Ovary (tissue), 10 donors: ENCODE measurements at places on chromosomes 7 and 10. TPM values are rescaled to one million over a fixed set of nuclear protein-coding genes. Genes with fewer than 3 reads are reported as not detected.

SRRM3 gene
- 13.4 TPM for total RNA-seq

DNA sequence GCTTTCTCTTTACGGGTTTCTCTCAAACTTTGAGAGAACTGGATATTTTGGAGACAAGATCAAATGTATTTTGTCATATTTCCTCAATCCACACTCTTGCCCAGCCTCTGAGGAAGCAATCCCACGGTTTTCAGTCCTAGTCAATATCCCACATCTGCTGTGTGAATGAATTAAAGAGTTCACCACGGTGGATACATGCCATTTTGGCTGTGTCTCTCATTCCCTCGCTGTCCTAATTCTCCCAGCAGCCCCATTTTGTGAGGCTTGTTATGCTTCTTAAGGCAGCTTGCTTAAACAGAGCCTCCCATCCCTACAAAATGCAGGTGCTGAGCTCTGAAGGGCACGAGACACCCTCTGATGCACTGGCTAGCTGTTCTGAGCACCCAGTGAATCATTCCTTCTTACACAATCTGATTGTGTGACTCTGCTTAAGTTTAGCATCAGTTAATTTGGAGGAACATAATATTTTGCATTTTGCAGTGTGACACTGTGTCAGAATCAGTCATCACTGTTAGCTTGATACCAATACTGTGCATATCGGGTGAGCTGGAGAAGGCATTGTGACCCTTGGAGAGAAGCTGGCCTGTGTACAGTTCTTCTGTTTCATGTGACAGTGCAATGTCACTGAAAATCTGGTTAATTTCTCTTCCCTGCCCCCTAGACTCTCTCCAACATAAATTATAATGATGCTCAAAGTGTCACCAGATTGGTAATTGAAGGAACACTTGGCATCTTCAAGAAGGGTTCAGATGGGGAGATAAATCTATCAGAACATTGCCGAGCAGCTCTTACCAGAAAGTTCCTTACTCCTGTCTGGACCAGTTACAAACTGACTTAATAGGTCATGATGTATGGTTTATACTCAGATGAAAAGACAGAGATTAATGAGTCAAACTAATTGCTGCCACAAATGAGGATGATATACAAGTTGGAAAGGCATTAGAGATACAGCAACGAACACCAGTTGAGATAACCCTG lies 103.7 kb upstream of the AOAH start:
- DNase-seq, result no peak
- H3K4me1 ChIP-seq, result no peaks in the 10 kb centered on the region
- H3K4me3 ChIP-seq, result no peak overlapping the region
- no peak overlapping the region for H3K27ac ChIP-seq
- no peaks in the 10 kb centered on the region for H3K36me3 ChIP-seq

GRCh38 chr10:52762088-52762487 lies 10.5 kb downstream of the MBL2 start:
- H3K27ac ChIP-seq, result no peak overlapping the region
- no peaks in the 10 kb centered on the region for H3K4me1 ChIP-seq
- no peak for DNase-seq
- no peaks in the 10 kb centered on the region for H3K27me3 ChIP-seq
- H3K4me3 ChIP-seq, result no peak overlapping the region

DNA sequence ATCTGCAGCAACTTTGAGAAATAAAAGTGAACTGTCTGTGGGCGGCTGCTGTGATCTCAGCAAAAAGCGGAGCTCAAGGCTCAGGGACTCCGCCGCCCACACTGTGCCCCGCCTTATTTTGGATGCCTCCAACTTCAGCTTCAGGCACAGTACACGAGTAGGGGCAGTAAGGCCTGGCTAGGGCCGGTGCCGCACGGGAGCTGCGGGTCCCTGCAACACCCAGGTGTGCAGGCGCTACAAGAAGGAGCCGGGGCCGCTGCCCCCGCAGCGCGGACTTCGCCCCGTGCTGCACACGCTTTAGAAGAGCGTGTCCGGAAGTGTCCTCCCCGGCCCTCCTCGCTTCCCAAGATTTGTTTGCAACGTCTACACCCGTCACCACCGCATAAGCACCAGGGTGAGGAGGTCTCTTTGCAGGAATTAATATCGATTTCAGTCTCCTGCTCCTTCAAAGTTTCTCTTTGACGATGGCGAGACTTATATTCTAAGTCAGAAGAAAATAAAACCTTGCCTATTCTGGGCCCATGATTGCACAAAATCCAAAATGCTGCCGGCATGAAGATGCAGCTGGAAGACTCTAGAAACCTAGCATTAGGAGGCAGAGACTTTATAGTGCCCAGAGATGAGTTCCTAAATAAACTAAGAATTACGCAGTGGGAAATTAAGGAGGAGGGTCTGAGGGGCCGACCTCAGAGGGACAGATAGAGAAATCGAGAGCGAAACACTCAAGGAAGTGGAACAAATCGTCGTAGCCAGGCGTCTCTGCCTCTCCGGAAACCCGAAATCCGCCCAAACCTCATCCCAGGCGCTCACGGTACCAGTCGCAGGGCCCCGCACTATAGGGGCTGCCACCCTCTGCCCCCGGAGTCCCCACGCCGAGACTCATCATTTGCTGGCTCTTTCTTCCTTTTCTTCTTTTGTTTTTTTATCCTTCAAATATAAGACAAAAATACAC lies 6.4 kb downstream of the VAX1 start:
- H3K4me3 ChIP-seq, result no peak overlapping the region
- no peaks in the 10 kb centered on the region for H3K36me3 ChIP-seq
- H3K27ac ChIP-seq, result no peak overlapping the region

DNA sequence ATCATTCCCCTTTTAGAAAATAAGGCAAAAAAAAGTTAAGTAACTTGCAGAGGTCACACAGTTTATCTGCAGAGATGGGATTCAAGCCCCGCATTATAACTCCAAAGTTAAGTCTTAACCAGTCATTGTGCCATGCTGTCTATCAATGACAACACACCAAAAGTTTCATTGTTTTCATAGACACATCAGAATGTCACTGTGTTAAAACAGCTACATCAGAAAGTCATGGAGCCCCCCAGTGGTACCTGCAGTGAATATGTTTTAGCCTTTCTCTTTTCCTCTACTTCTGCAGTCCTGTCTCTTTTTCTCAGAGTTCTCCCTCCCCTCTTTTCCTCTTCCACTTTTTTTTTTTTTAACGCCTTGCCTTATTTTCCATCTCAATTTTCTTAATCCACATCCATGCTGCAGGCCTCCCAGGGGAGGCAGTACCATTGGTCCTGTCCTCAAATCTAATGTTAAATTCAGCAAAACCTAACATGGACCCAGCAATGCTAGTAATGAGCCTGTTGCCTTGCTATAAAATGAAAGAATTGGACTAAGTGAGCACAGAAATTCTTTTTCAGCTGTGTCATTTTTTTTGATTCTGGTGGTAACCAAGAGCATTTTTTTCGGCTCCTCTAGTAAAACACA lies 3.8 kb upstream of the NRCAM start:
- no peak overlapping the region for H3K27ac ChIP-seq
- no peak overlapping the region for H3K4me3 ChIP-seq
- no peaks in the 10 kb centered on the region for H3K27me3 ChIP-seq
- H3K36me3 ChIP-seq, result no peaks in the 10 kb centered on the region

DNA sequence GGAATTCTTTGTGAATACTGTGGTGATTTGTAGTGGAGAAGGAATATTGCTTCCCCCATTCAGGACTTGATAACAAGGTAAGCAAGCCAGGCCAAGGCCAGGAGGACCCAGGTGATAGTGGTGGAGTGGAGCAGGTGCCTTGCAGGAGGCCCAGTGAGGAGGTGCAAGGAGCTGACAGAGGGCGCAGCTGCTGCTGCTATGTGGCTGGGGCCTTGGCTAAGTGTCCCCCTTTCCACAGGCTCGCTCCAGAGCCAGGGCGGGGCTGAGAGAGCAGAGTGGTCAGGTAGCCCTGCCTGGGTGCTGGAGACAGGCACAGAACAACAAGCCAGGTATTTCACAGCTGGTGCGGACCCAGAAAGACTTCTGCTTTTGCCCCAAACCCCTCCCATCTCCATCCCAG lies 162.9 kb downstream of the EGFR start:
- no peaks in the 10 kb centered on the region for H3K27me3 ChIP-seq
- DNase-seq, result no peak
- no peak overlapping the region for H3K27ac ChIP-seq

GRCh38 chr10:88130912-88131311 lies 267.5 kb downstream of the PTEN start:
- no peak for DNase-seq
- no peak overlapping the region for H3K27ac ChIP-seq
- H3K27me3 ChIP-seq, result no peaks in the 10 kb centered on the region
- no peaks in the 10 kb centered on the region for H3K36me3 ChIP-seq
- no peaks in the 10 kb centered on the region for H3K4me1 ChIP-seq

GRCh38 chr10:61286686-61287085 lies 166.5 kb downstream of the TMEM26 start:
- no peak for DNase-seq
- H3K4me1 ChIP-seq, result no peaks in the 10 kb centered on the region
- no peaks in the 10 kb centered on the region for H3K27me3 ChIP-seq
- H3K27ac ChIP-seq, result no peak overlapping the region

DNA sequence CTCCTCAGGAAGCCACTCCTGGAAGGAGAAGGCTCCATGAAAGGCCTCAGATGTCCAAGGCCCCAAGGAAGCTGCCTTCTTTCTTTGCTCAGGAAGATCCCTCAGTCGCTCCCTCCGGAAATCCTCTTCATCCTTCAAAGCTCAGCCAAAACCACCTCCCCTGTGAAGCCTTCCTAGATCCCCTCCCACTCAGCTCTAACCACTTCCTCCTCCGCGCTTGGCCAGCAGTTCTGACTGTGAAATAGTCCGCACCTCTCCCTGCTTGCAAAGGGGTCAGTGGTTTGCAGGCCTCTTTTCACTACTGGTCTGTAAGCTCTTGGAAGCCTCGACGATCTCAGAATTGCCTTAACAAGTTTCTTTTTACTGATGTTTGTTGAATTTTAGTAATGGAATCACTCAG lies 23.9 kb downstream of the PYROXD2 start:
- no peaks in the 10 kb centered on the region for H3K36me3 ChIP-seq
- no peaks in the 10 kb centered on the region for H3K27me3 ChIP-seq
- no peak for DNase-seq
- H3K27ac ChIP-seq, result no peak overlapping the region

- H3K36me3 ChIP-seq, result no peaks in the 10 kb centered on the region
- H3K27me3 ChIP-seq, result no peaks in the 10 kb centered on the region
- H3K27ac ChIP-seq, result no peak overlapping the region
- no peak for DNase-seq
- H3K4me1 ChIP-seq, result no peaks in the 10 kb centered on the region
These were observed 444.7 kb downstream of the DGKB start for GRCh38 chr7:14457568-14458453.

DNA sequence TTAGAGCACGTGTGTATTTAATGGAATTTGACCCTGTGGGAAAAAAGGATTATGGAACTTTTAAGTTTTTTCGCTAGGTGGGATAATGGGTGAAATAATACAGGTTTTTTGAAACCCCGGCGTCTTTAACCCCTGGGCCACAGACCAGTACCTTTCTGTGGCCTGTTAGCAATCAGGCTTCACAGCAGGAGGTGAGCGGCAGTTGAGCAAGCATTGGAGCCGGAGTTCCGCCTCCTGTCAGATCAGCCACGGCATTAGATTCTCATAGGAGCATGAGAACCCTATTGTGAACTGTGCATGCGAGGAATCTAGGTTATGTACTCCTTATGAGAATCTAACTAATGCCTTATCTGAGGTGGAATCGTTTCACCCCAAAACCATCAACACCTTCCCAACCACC lies 28.6 kb downstream of the WAC start:
- no peaks in the 10 kb centered on the region for H3K27me3 ChIP-seq
- no peak overlapping the region for H3K4me3 ChIP-seq
- DNase-seq, result no peak
- no peak overlapping the region for H3K27ac ChIP-seq
- H3K36me3 ChIP-seq, result no peaks in the 10 kb centered on the region
- H3K4me1 ChIP-seq, result peaks cover 5% of the 10 kb centered on the region

DNA sequence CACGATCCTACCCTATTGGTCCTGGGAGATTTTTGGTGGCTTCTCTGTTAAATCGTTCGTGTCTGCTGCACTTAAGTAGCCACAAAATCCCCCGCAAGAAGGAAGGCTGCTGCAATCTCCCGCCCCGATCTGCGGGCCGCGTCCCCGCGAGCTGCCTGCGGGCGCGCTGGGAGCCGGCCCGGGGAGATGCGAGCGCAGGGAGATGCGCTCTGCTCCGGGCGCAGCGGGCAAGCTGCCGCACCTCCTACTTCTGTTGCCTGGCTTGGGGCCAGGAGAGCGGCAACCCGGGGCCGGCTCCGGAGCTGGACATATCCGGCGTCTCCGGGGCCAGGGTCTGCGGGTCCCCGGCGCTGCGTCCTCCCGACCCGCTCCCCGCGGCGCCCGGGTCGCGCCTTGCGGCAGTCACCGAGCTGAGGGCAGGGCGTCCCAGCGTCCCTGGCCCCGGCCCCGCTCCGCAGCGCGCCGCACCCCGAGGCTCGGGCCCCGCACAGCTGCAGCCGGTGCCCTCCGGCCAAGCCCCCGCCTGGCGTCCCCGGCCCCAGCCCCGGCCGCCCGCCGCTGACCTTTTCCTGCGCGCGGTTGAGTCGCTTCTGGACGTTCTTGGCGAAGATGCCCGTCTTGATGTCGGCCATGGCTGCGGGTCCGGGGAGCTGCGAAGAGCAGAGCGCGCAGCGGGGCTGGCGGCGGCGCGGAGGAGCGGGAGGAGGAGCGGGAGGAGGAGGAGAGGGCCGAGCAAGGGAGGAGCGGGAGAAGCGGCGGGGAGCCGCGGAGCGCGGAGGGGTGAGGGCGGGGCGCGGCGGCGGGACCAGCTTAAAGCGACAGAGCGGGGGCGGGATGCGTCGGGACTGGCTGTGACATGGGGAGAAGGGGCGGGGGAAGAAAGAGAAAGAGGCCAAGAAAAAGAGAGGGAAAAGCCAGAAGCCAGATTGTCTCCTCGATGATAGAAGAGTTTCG lies at the start of gene AMPH:
Gene AMPH (minus strand): TSS at position 654 of the 954 bp plus-strand sequence. CDS start 22 bp downstream, at position 632.
- H3K4me3 ChIP-seq, result peak within 1 kb of the TSS; percentile 46
- no peaks in the 10 kb centered on the region for H3K36me3 ChIP-seq

DNA sequence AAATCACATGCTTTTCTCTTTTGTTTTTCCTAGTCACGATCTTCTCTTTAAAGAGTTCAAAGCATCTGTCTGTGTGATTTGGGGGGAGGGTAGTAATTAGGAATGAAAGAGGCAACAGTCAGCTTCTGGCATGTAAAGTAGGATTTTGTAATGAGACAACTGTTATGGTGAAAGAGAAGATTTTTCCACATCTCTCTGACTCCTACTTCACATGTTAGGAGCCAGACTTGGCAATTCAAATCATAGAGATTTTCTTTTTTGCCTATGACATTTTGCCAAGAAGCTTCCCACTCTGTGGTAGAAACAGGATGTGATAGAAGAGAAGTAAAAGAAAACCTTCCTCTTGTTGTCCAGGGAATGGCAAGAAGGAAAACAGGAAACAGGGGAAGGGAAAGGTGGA lies 38.3 kb upstream of the KLHL7 start:
- DNase-seq, result no peak
- no peaks in the 10 kb centered on the region for H3K36me3 ChIP-seq
- no peak overlapping the region for H3K27ac ChIP-seq
- H3K4me1 ChIP-seq, result no peaks in the 10 kb centered on the region
- H3K4me3 ChIP-seq, result no peak overlapping the region

- no peaks in the 10 kb centered on the region for H3K36me3 ChIP-seq
- peak; percentile 28 for DNase-seq
- H3K27ac ChIP-seq, result no peak overlapping the region
- H3K27me3 ChIP-seq, result no peaks in the 10 kb centered on the region
These were observed 60.9 kb downstream of the SLC16A9 start for GRCh38 chr10:59648711-59649201.
